ENCODE measurements at places on chromosomes 16 and 17.

DNA sequence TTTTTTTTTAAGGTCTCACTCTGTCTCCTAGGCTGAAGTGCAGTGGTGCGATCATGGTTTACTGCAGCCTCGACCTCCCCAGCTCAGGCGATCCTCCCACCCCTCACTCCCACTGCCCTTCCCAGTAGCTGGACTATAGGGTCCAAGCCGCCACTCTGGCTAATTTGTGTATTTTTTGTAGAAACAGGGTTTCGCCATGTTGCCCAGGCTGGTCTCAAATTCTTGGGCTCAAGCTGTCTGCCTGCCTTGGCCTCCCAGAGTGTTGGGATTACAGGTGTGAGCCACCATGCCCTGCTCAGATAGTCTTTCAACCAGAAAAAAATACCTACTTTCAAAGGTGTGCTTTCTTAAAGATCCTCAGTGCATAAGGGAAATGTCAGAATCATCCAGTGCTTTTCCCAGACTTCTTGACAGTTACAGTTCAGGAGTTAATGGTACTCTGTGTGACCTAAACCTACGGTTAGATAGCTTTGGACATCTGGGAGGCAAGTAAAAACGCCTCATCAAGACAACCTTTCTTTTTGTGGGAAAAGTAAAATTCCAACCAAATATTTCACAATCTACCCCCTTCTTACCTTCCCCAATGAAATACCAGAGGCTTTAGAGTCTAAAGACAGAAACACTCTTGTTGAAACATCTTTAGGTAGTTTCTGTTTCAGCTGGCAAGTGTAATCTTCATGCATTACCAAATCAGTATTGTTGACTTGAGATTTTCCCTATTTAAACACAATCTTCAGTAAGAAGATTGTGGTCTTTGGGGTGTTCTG lies 6.8 kb downstream of the RSPRY1 start:
- DNase-seq: no peak

- no peak for DNase-seq
These were observed 1349.6 kb upstream of the CDH8 start for GRCh38 chr16:63385714-63386432.

DNA sequence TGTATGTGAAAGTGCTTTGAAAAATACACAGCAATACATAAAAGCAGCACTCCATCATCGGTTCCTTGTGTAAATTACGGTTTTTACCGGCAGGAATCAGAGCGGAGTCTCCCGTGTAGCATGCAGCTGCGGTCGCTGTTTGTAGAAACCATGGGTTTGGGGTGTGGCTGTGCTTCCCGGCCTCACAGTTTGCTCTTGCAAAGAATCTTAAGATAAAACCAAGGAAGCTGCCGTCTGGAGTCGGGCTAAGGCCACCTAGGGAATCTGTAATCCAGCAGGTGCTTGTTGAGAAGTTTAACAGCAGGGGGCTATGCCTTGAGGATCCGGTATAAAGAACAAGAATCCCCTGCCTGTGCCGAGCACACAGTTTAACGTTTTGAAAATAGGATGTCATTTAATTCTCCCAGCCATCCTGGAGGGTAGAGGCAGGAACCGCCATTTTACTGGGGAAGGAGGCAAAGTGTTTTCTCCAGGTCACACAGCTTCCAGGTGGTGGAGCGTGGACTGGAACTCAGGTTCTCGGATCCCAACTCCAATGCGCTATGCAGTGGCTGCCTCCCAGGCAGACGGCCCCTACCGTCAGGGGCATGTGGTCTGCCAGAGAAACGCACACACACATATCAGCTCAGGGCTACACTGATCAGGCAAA lies 6.0 kb upstream of the TLCD3A start:
- DNase-seq: no peak

DNA sequence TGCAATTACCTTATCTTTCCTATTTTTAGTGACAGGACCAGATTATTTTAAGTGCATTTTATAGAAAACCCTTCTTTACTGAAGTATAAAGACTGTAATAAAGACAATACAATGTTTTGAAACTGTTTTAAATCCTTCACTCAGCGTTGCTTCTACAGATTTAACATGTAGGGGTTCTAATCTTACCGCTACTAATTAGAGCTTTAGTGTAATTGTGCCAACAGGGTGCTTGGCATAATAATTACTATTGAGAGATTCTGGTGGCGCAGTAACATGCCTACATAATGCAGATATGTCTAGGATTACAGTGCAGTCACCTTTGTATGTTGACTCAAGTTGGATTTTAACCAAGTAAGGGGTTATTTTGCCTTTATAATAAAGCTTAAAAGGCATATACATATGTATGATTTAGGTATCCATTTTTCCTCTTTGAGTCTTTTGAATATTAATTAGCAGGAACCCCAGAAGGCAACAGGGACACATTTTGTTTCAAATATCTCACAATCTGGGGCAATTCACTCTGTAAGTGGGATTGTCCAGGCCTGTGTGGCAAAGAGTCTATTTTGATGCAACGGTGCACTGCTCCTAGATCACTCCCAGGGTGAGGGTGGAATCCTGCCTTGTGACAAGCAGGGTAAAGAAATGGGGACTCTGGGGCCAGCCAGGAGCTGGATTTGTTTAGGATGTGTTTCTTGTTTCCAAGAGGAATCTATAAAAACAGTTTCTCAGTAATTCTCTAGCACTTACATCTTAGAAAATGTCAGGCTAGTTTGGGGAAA lies 604.7 kb upstream of the SALL1 start:
- no peak for DNase-seq

DNA sequence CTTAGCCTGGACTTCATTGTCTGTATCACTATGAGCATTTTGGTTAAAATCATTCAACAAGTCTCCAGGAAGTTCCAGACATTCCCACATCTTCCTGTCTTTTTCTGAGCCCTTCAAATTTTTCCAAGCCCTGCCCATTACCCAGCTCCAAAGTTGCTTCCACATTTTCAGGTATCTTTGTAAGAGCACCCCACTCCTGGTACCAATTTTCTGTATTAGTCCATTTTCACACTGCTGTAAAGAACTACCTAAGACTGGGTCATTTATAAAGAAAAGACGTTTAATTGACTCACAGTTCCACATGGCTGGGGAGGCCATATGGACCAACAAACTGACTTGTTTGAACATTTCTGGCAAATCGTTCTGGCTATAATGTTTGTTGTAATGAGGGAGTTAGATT lies 67.4 kb downstream of the CDRT15 start:
- no peak for DNase-seq

DNA sequence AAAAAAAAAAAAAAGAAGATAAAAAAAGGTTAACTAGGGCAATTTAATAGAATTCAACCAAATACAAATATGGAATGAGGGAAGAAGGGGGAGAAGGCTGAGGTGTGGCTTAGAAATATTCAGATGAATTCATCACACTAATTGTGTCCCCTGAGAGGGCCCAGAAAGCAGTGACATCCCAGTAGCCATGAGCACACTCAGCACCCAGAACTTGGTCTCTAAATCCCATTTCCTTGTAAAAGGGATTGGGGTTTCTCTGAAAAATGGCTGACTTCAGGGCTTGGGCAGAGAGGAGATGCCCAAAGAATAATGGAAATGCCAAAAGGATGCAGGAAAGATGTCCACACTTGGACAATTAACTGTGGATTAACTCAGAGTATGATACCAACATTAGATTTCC lies 4.0 kb upstream of the ASPSCR1 start:
- no peak for DNase-seq

DNA sequence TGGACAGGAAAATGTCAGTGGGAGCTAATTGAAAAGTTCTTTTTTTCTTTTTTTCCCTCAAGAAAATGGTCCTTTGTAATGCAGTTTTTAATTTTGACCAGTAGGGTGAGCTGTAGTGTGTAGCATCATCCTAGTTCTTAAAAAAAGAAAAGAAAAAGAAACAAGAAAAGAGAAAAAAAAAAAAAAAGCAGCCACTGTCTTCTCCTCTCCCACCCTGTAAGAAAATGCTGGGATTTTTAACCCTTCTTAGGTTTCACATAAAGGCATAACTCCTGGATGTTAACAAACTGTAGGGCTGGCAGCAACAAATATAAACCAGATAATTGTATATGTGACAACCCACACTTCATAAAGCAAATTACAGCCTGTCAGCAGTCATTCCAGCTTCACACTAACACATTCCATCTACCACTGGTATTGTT lies 78.1 kb downstream of the SKAP1 start:
- no peak for DNase-seq

GRCh38 chr17:21249920-21250703 lies 3.1 kb downstream of the NATD1 start:
- no peak for DNase-seq

DNA sequence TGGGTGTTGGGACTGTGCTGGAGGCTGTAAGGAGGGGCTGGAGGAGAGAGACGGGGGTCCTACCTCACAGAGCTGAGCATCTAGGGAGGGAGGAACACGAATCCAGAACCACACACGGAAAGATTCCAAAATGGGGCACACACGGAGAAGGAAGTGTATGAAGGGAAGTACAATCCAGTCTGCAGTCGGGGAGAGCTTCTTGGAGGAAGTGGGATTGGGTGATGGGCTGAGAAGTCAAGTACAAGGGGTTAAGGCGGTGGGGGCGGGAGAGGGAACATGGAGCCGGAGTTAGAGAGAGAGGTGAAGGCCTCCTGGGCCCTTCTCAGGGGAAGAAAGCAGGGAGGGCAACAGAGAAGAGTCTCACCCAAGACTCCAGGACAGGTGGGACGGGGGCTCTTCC lies 107.5 kb upstream of the CREBBP start:
- DNase-seq: no peak

DNA sequence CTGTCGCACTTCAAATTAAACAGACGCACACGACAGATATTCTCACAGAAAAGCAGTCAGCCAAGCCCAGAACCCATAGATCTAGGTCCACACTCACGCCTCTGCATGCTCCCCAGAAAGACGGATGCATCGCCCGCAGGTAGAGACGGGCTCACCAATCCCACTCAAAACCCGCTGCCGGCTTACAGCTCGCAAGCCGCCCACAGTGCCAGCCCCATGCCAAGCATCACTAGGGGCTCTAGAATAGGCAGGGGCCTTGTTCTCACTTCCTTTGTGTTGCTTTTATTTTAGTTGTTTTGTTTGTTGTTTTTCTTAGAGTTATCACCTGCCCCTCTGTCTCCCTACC lies 336 bp upstream of the BMERB1 start:
- no peak for DNase-seq

- no peak for DNase-seq
These were observed 5.1 kb downstream of the CYB5D1 start for GRCh38 chr17:7862692-7863437.

DNA sequence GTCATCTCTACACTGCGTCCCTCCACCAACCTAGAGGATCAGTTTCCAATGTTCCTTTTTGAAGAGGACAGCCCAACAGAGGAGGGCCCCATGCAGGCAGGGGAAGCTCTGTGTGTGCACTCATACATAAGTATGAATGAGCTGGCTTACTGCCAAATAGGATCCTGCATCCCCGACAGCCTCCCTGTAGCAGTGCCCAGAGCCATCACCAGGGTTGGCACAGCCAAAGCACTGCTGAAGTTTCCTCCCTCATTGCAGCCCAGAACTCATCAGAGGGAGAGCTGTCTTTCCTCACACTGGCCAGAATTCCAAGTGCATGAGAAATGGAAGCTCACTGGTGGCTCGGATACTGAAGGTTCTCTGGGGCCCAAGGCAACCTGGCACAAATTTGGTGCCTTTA lies 114.4 kb downstream of the ASIC2 start:
- DNase-seq: no peak

DNA sequence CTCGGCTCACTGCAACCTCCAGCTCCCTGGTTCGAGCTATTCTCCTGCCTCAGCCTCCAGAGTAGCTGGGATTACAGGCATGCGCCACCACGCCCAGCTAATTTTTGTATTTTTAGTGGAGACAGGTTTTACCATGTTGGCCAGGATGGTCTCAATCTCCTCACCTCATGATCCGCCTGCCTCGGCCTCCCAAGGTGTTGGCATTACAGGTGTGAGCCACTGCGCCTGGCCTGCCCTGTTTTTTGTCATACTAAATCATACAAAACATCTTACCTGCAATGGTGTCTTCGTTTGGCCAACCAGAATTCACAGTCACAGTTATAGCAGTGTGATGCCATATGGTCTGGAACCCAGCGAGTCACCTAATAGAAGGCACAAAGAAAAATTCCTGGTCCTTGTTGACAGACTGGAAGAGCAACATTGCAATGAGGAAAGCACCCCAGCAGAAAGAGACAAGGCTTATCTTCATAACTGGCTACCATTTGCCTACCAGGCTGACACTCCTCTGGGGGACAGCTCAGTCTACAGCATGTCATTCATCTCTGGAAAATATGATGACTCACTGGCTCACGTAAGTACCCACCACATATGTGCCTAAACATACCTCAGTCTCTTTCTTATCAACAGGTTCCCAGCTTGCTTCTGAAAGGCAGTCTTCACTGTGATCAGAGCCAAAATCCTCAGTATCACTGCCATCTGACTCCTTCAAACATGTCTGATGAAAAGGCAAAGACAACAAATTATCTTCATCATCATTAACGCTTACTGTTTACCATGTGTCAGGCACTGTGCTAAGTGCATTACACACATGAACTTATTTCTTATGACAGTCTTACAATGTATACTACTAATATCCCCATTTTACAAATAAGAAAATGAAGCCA lies 4.3 kb upstream of the HSF5 start:
- DNase-seq: no peak

DNA sequence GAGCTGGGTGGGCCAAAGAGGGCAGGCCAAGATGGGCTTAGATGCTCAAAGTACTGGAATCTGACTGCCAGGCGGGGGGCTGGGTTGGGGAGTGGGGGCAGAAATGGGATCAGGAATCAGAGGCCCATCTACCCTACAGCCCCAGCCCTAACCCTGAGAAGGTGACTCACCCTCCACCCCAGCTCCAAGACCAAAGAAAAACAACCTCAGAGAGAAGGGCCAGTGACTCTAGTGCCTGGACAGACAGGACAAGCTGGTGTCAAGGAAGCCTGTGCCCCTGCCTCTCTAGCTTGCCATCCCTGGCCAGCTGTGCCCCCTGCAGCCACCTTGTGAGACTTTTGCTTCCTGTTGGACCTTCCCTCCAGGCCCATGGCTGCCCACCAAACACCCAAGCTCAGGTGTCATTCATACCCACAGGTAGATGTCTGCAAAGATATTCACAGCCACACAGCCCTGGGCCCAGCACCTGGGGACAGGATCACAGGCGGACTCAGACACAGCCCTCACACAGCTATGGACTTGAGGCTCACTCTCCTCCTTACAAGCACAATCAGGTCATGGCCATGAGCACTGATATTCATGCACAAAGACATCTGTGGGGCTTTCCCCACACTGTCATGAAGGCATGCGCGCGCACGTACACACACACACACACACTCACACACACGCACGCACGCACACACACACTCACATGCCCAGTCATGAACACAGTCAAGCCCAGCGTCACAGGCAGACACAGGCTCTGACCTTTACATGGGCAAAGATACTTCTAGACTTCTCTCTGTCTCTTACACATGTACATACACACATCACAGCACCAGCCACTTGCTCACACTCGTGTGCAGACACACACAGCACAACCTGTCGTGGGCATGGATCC lies 2.8 kb downstream of the WNT3 start:
- no peak for DNase-seq

DNA sequence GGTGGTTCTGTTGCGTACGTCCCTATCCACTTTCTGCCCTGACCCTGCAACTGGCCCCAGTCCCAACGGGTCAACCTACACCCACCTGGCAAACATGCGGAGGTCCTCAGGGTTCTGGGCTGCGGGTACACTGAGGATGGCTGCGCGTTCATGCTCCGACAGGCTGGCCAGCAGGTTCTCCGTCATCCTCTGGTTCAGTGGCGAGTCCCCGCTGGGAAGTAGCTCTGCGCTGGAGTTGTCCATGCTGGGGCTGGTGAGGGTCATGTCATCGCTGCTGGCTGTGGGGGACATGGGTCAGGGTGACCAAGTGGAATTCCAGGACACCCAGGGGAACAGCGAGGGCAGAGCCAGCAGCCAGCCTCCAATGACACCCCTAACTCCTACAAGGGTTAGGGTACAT lies 10.6 kb downstream of the MPG start:
- DNase-seq: no peak

- DNase-seq: no peak
These were observed 12.0 kb downstream of the APPBP2 start for GRCh38 chr17:60514053-60514452.
